ENCODE measurements at places on chromosomes 4 and X.

- no peak for DNase-seq
Observed at GRCh38 chrX:118493016-118493415, 2.6 kb upstream of the DOCK11 start.

- no peak for DNase-seq
Observed at GRCh38 chrX:56963377-56963776, 32.0 kb downstream of the SPIN3 start.

GRCh38 chr4:55560096-55560495, 13.4 kb upstream of the CLOCK start:
- DNase-seq: no peak

DNA sequence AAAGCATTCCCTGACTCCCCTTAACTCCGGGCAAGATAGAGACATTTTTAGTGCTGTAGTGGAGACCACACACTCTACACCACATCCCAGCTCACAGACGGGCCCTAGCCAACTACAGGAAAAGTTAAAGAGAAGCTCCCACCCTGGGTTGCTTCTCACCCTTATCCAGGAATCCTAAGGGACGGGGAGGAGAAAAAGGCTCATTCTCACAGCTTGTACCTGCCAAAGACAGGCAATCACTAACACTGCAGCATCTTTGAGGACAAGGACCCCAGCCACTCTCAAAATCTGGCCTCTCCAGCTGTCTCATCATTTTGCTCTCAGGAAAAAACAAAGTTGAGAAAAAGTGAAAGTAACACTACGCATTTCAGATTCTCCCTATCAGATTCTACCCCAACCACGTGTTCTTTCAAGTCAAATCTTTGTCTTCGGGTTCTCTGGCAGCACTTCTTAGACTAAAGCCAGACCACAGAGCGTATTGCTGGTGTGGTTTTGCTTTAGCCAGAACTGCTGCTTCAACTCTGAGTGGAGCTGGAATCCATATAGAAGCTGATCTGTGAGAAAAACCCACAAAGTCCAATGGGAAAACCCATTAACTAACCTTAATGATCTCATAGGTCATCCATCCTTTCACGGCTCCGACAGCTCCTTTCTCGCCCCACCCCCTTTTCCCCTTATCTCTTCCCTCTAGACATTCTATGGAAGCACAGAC, 605.9 kb upstream of the DIPK2B start:
- no peak for DNase-seq

DNA sequence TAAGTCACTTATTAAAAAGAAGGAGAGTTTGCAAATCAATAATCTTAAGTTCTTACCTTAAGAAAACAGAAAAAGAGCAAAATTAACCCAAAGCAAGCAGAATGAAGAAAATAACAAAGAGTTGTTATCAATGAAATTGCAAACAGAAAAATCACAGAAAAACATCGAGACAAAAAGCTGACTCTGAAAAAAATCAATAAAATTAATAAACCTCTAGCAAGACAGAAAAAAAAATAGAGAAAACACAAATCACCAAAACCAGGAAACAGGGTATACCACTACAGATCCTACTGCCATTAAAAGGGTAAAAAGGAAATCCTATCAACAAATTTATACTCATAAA, 17.3 kb upstream of the RBM41 start:
- no peak for DNase-seq

- peak; percentile 2 for DNase-seq
Observed at GRCh38 chrX:40734971-40735324, 394 bp downstream of the MED14 start.

GRCh38 chr4:28146191-28146590, 1285.5 kb downstream of the STIM2 start:
- no peak for DNase-seq

DNA sequence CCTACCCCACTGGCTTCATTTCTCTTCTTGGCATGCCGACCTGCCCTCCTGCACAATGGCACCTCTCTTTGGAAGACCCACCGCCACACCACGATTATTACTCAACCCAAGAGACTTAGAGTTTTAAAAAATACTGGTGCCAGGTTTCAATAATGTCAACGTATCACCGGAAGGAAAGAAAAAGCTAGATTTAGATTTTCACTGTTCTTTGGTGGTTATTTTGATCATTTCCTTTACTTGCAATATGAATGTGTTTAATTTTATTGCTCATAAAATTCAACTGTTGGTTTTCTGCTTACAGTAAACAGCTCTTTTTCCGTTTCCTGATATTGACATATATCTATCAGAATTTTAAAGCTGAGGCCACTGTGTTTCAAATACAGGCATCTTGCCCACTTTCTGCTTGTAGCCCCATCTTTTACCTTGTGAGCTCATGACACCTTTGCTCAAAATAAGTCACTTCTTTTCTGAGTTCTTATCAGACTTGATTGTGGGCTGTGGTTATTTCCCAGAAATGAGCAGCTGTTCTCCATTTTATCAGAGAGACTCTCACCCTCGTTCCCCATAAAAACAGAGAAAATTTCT, 439.1 kb downstream of the INPP4B start:
- no peak for DNase-seq

GRCh38 chr4:19522966-19523365, 728.7 kb upstream of the SLIT2 start:
- DNase-seq: no peak

- no peak for DNase-seq
Observed at GRCh38 chrX:68596871-68597270, 50.6 kb upstream of the STARD8 start.

GRCh38 chrX:132184871-132185270, 34.4 kb downstream of the RAP2C start:
- no peak for DNase-seq

DNA sequence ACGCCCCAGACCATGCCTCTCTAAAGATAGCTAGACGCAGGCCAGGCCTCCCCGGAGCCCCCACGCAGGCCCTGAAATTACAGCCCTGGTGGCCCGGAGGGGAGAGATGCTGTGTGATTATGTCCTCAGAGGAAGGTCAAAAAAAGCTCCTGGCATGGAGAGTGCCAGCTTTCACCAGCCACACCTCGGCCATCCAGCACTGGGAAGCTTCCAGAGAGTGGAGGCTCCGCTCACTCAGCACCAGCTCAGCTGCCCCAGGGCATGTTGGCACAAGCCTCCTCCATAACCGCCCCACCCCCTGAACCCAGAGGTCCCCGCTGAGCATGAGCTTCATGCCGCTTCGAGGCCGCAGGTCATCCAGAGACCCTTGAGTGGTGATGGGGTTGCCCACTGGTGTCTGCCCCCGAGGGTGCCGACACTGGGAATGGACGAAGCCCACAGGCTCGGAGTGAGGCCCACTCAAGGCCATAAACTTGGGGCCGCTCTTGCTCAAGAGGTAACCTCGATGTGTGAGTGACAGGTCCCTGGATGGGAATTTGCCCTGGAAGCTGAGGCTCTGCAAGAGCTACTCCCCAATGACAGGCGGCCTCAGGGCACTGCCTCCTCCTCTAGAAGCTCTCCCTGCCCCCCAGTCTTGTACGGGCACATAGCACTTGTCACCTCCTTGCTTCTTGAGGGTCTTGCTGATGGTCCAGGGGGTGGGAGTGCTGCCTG, 4.4 kb upstream of the BGN start:
- no peak for DNase-seq

DNA sequence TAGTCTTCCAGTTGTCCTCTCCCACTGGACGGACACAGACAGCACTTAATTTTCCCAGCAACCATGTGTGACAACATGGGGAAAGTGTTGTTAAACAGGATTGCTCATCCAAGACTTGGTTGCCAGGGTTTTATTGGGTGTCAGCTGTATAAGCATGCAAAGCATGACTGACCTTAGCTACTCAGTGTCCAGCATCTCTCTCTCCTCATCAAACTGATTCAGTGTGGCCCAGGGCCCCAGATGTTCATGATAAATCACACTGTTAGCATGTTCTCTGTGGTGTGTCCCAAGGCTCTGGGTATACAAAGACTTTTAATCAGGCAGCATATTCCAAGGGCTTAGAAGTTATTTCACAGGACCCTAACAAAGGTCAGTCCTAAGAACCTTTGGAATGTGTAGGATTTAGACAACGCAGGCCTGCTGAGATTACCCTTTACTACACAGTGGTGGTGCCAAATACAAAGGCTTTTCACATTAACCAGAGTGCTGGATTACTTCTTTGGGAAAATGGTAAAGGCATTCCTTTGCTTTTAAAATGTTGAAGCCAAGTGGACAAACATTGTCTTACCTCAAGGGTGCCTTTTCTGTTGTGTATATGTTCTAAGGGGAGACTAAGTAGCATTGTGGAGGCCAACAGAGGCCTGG, 213.3 kb downstream of the GLUD2 start:
- DNase-seq: no peak

GRCh38 chr4:102518703-102519131, 17.6 kb downstream of the NFKB1 start:
- no peak for DNase-seq

- DNase-seq: no peak
Observed at GRCh38 chrX:31237189-31237588, 165.3 kb upstream of the FTHL17 start.

- no peak for DNase-seq
Observed at GRCh38 chr4:40192114-40193015, 4.5 kb upstream of the RHOH start.

DNA sequence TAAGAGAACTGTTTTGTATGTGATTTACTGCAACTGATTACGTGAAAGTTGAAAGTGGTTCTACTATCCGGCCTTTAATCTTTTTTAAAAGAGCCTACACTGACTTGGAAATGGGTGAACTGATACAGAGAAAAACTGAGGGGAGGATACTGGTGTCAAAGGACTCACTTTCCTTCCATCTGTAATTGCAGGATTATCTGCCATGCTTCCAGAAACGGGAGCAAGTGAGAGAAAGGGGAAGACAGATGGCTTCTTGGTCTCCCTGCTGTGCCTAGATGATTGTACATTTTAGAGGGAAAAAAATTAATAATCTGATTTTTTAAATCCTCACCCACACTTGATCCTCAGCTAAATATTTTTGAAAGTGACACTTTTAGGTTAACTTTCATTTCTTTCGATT, 88.3 kb upstream of the GRID2 start:
- no peak for DNase-seq

DNA sequence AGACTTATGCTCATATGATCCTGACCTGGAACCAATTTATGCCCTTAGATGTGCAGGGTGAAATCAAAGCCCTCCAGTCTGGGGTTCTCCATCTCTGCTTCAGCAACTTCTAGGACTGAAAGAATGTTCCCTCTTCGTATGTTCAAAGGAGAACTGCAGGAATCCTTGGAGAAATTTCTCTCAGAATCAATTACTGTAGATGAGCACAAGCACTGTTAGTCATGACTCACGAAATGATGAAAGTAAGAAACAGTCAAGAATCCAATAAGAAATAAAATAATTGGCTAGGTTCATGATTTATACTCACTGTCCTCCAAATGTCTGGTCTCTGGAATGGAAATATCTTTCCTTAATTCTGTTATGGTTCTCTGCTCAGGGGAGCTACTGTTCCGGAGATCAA, 348.2 kb downstream of the PDGFC start:
- DNase-seq: no peak

- DNase-seq: no peak
Observed at GRCh38 chrX:129831091-129831885, 12.4 kb downstream of the ZDHHC9 start.

- DNase-seq: no peak
Observed at GRCh38 chr4:37367901-37368300, 123.4 kb downstream of the NWD2 start.

GRCh38 chr4:155444721-155445120, 68.0 kb upstream of the MAP9 start:
- DNase-seq: no peak

- no peak for DNase-seq
Observed at GRCh38 chr4:150323406-150324325, 245.4 kb downstream of the DCLK2 start.

- no peak for DNase-seq
Observed at GRCh38 chr4:168667376-168667775, 170.5 kb downstream of the PALLD start.

- peak; percentile 40 for DNase-seq
Observed at GRCh38 chr4:152534541-152535359, 1.1 kb downstream of the FBXW7 start.

GRCh38 chrX:8191022-8191421, 20.0 kb upstream of the VCX2 start:
- DNase-seq: no peak

DNA sequence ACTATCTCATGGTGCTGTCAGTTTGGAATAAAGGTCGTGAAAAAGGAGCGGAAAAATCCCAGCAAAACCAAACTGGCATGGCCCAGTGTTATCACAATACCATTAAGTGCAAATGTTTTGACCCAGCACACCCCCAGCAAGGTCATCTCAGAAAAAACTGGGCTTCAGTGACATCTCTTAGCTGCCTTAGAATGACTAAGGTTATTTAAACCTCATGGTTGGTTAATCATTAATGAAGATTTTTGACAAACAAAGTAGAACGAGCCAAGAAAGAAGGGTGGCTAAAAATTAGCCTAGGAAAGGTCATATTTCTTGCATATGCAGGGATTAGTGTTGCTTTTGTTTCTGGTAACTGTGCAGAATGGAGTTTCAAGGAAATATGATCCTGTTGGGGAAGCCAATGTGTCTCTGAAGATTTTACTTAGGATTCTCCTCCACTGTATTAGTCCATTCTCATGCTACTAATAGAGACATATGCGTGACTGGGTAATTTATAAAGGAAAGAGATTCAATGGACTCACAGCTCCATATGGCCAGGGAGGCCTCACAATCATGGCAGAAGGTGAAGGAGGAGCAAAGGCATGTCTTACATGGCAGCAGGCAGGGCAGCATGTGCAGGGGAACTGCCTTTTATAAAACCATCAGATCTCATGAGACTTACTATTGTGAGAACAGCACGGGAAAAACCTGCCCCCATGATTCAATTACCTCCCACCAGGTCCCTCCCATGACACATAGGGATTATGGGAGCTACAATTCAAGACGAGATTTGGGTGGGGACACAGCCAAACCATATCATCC, 83.5 kb downstream of the CHRNA9 start:
- no peak for DNase-seq

DNA sequence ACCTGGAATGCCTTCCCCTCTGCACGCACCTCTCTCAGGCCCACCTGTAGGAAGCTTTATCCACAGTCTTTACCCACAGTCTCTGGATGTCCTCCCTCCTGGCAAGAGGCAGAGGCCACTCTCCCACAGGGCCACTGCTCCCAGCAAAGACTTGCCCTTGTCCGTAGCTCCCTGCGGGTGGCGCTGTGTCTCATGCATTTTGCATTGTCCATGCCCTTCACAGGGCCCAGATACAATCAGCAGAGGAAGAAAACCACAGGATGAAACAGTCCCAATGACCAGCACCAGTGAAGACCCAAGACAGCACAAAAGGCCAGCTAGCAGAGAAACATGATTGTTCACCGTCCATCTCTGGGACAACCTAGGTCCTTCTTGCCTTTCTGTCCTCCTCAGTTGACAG, 2.1 kb upstream of the NSG1 start:
- no peak for DNase-seq

DNA sequence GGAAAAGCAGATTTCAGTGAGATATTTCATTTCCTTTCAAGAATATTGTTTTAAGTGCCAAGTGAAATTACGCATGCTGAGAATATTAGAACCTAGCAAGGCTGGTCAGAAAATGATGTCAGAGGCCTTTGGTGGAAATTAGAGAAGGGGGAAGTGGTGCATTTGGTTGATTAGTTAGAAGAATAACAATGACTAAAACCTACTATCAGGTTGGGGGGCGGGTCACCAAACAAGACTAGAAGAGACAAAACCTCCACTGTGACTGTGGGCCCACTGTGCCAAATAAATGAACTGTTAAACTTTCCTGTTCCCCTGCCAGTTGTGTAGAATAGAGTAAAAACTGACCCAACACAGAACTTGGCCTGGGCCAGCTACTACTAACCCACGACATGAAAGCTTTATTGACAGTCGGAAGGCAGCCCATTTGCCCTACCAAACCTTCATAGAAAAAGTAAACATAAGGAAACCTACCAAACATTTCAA, 2.9 kb downstream of the RAPGEF2 start:
- DNase-seq: no peak

Data from KG1 (cell line).